Vagina (tissue), 2 donors: ENCODE measurements at places on chromosomes 1 and 21. TPM values are rescaled to one million over a fixed set of nuclear protein-coding genes. Genes with fewer than 3 reads are reported as not detected.

The TMEM240 gene
- 3.9 TPM for total RNA-seq

The DCAF8 gene
- 145 TPM for total RNA-seq

The RHBG gene
- total RNA-seq, result not detected

The PLA2G2A gene
- total RNA-seq, result 515 TPM

The COL18A1 gene
- total RNA-seq, result 86.7 TPM

The TMEM269 gene
- not detected for total RNA-seq

The FOXD3 gene
- not detected for total RNA-seq

The ALG14 gene
- total RNA-seq, result 0.74 TPM

The OXCT2 gene
- total RNA-seq, result not detected

The TMEM82 gene
- not detected for total RNA-seq

The KDM5B gene
- total RNA-seq, result 99.4 TPM

The PRAMEF20 gene
- total RNA-seq, result not detected

The TEDDM1 gene
- not detected for total RNA-seq

The CFAP74 gene
- total RNA-seq, result not detected

The DNASE2B gene
- not detected for total RNA-seq

The HIVEP3 gene
- 2.9 TPM for total RNA-seq

The HDAC1 gene
- total RNA-seq, result 65.6 TPM

The UFC1 gene
- total RNA-seq, result 61.1 TPM

The KRTAP26-1 gene
- total RNA-seq, result not detected

The CEP350 gene
- total RNA-seq, result 53.0 TPM

The IL24 gene
- 1.5 TPM for total RNA-seq

The BSND gene
- total RNA-seq, result not detected

The DMBX1 gene
- total RNA-seq, result 0.25 TPM

The AMY1C gene
- not detected for total RNA-seq

The CLCA1 gene
- not detected for total RNA-seq

The RGS1 gene
- 145 TPM for total RNA-seq

The F13B gene
- not detected for total RNA-seq

The ZNF672 gene
- 44.9 TPM for total RNA-seq

The C1orf53 gene
- 6.4 TPM for total RNA-seq

The C1orf210 gene
- total RNA-seq, result 2.2 TPM

The MYOG gene
- not detected for total RNA-seq

The MX2 gene
- 13.5 TPM for total RNA-seq

The HSD3B1 gene
- not detected for total RNA-seq

The CACHD1 gene
- total RNA-seq, result 27.7 TPM

The LRRC38 gene
- 2.5 TPM for total RNA-seq

The F5 gene
- total RNA-seq, result 3.9 TPM

The CLCA4 gene
- total RNA-seq, result 44.0 TPM

The ADAMTS5 gene
- total RNA-seq, result 20.4 TPM

The CRNN gene
- total RNA-seq, result 349 TPM
